Aorta (tissue), 5 donors: ENCODE measurements at places on chromosomes 16 and 17. TPM values are rescaled to one million over a fixed set of nuclear protein-coding genes. Genes with fewer than 3 reads are reported as not detected.

The PRR14 gene
- 50.5 TPM for total RNA-seq

The KRTAP4-6 gene
- not detected for total RNA-seq

The ANKS4B gene
- not detected for total RNA-seq

The ADGRG3 gene
- 0.84 TPM for total RNA-seq

The SEBOX gene
- total RNA-seq = not detected

The CCDC154 gene
- total RNA-seq = 2.0 TPM

The CRYBA1 gene
- total RNA-seq = not detected
